ENCODE measurements at places on chromosomes 5 and 9.

GRCh38 chr5:56751572-56752313 lies 63.6 kb upstream of the MAP3K1 start:
- DNase-seq, result no peak

DNA sequence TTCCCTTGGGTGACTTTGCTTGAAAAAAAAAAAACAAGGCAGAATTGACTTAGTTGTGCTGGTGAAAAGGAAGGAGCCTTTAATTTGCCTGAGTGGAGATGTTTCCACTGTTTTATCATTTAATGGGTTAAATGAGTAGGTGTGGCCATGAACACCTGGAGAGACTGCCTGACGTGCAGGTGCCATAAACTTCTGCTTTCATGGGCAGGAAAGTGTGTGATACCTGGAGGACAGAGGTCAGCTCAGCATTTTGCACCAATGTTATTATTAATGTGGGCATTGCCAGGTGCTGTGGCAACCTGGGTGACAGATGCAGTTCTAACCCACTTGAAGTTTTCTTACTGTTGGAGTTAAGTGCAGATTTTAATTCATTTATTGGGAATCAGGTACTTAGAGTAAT lies 145.4 kb downstream of the CD180 start:
- no peak for DNase-seq

GRCh38 chr5:147175516-147176097 lies 59.2 kb upstream of the STK32A start:
- no peak for DNase-seq

DNA sequence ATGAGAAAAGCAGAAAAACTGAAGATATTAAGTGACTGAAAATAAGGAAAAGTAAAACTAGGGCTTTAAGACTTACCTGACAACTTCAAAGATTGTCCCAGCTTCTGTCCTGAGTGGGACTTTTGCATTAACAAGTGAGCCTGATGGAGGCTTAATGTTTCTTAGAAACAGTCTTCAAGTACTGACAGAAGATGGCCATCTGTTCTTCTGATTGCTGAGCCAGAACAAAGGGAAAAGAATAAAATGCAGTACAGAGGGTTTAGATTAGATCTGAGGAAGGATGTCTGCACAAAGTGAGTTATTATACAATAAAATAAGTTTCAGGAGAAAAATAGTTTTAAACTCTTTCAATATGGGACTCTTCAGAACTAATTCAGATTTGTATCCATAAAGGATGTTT lies 500.7 kb downstream of the CETN3 start:
- DNase-seq, result no peak

- no peak for DNase-seq
Measured at GRCh38 chr5:116454417-116454927, 120.2 kb downstream of the SEMA6A start.

- DNase-seq, result no peak
Measured at GRCh38 chr5:159449925-159450324, 119.6 kb upstream of the IL12B start.

GRCh38 chr5:88805151-88805784 lies 77.7 kb downstream of the MEF2C start:
- DNase-seq, result no peak

DNA sequence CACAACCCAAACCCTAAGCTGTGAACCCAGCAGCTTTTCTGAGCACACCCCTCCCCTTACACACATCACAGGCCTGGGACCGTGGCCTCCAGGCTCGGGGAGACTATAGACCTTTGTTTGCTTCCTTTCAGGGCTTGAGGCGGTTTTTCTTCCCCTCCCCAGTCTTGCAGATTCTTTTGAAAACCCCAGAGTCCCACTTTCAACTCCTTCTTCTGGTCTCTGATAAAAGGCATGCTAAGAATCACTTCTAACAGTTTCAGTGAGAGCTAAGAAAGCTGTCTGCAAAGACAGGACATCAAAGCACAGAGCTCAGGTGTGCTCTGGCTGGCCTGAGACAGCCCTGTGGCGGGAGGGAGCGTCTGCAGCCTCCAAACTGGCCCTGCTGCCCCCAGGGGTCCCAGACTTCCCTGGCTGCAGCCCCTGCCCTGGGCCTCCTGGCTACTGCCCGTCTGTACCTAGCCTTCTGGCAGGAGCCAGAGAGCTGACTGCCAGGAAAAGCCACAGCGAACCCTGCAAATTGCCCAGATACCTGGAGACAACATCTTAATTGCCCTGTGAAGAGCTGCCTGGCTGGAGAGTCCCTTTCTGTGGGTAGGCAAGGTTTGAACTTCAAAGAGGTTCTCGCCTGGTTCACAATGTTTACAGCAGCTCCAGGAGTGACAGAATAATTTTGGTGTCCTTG lies 138.9 kb downstream of the GADD45G start:
- no peak for DNase-seq

DNA sequence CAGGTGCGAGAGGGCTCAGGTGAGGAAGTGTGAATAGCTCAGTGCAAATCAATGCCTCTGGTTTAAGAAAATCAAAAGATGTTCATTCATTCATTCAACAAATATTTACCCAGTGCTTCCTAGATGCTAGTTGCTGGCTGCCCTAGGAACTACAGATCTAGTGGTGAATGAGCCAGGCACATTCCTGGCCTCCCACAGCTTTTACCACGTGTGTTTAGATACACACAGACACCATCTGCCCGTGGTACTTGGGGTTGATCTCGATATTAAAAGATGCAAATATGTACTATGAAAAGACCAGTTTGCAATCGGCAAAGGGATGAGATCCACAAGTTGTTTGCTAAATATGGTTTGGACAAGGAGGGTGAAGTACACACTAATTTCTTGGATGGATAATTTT lies 78.2 kb downstream of the GTF3C4 start:
- peak; percentile 17 for DNase-seq

GRCh38 chr9:76373173-76373783 lies 20.9 kb downstream of the RFK start:
- DNase-seq, result no peak

DNA sequence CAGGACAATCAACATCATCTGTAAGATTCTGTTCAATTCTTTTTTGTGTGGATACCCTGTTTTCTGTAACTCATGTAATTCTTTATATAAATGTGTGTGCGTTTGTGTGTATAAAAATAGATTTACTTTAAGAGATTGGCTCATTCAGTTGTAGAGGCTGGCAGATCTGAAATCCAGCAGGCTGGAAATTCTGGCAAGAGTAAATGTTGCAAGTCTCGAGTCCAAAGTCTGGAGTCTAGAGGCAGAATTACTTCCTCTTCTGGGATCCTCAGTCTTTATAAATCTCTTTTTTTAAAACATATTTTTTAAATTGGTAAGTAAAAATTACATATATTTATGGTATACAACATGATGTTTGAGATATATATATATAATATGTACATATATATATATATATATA lies 202.1 kb upstream of the TMEM161B start:
- no peak for DNase-seq

DNA sequence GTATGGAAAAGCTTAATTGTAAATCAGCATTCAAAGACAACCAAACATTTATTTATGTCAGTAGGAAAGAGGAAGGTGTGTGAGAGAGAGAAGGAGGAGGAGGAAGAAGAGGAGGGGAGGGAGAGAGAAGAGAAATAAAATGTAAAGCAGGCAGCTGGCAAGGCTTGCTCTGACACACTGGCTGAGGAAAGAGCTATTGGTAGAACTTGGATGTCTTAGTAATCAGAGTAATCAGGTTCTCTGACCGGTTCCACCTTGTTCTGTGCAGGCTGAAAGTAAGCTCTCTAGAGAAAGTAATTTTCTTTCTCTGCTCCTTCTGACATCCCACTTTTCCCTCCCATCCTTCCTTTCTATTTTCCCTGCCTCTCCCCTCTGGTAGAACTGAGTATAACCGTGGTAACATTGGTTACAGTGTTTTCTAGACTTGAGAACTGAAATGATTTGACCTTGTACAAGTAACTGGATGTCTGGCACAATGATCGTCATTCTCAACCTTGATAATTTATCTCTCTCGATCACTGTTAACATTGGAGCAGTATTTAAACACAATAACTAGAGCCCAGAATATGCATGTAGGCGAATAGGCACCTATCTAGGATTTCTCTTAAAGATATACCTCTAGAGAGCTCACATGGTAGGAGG lies 33.3 kb downstream of the TLE4 start:
- no peak for DNase-seq

DNA sequence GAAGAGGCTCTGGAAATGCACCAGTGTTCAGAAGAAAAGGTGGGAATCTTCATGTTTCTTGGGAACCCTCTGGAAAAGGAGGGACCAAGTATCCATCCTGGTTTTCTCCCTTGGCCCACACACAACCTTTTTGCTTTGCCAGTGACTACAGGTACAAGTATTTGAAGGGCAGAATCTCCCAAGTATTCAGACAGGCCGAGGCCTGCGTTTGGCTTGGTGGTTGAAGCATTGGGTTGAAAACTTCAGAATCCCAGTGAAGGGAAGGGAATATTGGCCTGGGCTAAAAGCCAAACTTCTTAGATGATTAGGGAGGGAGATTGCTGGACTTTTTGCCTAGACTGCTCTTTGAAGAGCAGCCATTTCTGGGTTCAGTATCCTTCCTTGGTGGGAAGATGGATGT lies 71.9 kb downstream of the UBAP1 start:
- no peak for DNase-seq

DNA sequence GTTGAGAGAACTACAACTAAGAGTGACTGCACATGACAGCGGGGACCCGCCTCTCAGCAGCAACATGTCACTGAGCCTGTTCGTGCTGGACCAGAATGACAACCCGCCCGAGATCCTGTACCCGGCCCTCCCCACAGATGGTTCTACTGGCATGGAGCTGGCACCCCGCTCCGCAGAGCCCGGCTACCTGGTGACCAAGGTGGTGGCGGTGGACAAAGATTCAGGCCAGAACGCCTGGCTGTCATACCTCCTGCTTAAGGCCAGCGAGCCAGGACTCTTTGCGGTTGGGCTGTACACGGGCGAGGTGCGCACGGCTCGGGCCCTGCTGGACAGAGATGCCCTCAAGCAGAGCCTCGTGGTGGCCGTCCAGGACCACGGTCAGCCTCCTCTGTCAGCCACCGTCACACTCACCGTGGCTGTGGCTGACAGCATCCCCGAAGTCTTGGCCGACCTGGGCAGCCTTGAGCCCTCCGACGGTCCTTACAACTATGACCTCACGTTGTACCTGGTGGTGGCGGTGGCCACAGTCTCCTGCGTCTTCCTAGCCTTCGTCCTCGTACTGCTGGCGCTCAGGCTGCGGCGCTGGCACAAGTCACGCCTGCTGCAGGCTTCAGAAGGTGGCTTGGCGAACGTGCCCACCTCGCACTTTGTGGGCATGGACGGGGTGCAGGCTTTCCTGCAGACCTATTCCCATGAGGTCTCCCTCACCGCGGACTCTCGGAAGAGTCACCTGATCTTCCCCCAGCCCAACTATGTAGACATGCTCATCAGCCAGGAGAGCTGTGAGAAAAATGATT lies 2.1 kb downstream of the PCDHGA7 start:
- DNase-seq, result no peak

GRCh38 chr5:152864991-152865390 lies 459.9 kb upstream of the NMUR2 start:
- DNase-seq, result no peak

- DNase-seq, result no peak
Measured at GRCh38 chr5:131536211-131536826, 98.7 kb downstream of the RAPGEF6 start.

DNA sequence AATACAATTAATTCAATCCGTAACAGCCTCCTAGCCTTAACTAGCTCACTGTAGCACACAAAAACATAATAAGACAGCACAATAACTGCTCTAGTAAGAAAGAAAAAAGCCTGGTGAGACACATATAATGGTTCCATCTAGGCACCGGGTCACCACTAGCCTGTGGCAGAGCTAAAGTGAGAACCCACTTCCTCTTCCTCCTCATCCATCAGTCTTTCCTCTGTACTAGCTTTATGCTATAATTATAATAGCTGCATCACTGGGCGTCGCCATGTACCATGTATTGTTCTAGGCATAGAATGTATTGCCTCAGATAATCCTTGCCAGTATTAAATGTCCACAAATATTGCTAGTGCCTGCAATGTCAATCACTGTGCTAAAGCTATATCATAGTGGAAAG lies 23.1 kb downstream of the ADRB2 start:
- no peak for DNase-seq

DNA sequence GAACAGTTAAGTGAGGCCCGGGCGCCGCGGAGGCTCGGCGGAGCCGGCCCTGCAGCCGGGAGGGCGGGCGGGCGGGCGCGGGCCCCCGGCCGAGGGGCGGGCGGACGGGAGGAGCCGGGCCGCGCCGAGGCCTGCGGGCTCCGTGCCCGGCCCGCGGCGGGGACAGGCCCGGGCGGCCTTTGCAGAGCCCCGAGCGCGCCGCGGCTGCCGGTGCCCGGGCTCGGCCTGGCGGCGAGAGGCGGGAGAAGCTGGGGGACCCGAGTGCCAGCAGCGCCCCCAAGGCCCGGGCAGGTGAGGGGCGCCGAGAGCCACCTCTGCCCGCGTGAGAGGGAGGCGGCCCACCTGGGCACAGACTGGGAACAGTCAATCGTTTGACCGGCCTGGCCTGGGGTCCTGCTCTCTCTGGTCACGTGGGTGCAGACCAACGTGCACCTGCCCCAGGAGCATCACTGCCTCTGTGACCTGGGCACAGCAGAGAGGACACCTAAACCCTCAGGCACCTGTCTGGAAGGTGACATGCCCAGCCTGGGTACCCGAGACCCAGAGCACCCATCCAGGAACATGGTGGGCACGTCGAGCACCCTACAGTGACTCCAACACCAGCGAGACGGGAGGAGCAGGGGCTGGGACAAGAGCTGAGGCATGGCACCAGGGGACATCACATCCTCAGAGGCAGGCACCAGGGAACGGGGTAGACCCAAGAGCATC lies 531 bp downstream of the MVB12B start:
- DNase-seq, result no peak

- peak; percentile 91 for DNase-seq
Measured at GRCh38 chr9:374736-375135, 160.1 kb downstream of the DOCK8 start.

DNA sequence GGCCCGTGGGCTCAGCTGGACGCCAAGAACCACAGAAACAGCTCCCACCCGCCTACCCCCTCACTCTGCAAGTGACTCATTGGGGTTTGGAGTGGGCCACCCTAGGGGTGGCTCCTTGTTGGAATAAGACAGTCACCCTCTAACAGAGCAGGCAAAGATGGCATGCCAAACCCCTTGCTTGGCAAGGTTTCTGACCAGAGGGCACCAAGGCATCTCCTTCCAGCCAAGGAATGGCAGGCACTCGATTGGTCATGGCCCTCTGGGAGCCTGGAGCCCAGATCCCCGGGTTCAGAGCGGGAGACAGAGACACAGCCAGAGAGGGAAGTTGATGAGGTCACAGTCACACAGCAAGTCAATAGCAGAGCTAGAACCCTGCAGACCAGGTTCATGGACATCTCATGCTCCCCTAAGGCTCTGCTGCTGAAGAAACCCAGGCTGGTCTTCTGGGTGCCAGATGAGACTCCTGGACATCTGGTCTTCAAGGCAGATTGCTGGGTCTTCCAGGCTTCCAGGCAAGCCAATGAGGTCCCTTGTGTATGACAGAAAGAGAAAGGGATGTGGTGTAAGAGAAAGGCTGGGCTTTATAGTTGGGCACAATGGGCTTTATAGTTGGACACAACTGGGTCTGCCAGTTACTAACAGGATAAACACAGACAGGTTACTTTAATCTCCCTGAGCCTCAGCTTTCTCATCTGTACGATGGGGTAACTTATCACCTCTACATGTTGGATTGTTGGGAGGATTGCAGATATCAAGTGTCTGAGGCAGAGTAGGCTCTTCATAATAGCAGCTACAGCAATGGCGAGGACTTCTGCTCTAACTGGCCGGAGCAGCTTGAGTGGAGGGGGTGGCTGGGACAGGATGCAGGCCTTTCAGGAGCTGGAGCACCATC lies 23.3 kb upstream of the KIF12 start:
- no peak for DNase-seq

- DNase-seq, result no peak
Measured at GRCh38 chr9:90331826-90332575, 310.6 kb downstream of the DIRAS2 start.
